ENCODE measurements at places on chromosomes 7 and 10.
A peak's percentile ranks its signal among the peaks of the same experiment; 100 is the strongest.

DNA sequence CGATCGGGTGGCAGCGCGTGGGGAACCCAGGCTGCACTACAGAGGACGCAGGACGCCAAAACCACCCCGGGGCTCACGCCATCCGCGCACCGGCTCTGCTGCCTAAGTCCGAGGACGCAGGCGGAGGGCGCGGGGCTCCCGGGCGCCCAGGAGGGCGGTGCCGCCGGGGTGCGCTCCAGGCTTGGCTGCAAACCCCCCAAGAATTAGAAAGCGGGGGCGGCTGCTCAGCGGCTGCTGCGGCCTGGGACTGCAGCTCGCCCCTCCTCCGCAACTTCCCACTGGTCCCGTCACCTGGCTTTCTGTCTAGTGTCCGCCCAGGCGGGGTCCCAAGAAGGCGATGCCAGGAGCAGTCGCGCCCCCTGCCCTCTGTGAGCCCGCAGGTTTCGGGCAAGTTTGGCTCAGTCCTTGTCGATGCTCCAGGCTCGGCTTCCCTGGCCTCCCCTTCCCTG, 1.7 kb upstream of the POU6F2 start:
- no peak for DNase-seq

DNA sequence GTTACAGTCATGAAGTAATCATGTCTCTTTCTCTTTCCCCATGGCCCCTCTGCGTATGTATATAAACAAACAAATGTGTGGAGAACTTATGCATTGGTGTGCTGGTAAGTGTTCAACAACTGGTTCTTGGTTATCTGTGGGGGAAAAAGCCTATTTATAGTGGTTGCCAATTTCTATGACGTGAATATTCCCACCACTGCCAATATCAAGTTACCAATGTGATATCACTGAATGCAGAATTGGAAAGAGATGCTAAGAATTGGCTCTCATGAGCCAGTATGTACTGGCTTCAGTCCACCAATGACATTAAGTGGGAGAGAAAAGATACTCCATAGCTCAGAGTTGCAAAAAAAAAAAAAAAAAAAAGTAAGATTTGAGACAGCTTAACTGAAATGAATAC, 399.7 kb downstream of the REEP3 start:
- no peak for DNase-seq

DNA sequence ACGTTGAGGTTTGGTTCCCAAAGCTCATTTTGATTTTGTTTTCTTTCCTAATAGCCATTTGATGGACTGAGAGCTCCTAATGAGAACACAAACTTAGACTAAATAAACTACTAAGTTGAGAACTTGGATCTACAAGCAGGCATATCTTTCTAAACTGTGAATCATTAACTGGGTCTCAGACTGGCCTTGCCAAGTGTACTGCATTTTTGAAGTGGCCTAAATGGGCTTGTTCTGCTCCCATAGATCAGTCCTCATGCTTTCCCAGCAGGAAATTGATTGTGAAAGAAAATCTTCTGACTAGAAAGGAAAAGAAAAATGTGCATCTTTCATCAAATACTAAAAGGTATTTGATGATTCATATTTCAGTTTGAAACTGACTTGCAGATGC, 46.7 kb upstream of the RBM33 start:
- DNase-seq: no peak

DNA sequence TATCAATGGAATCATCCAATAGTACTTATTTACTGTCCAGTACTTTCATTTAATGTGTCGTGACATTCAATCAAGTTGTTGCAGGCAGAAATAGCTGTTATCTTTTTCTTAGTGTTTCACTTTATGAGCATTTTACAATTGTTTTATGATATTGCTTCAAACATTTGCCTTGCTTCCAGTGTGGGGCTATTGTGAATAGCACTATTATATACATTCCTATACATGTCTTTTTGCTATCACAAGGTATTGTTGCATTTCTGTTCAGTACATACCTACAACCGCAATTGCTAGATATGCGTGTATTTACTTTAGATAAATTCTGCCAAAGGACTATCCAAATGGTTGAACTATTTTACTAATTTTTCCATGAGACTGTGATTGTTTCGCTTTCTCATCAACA, 34.9 kb downstream of the CYP2C8 start:
- DNase-seq: no peak

GRCh38 chr10:99685597-99685967, 26.3 kb downstream of the ENTPD7 start:
- DNase-seq: peak; percentile 87

DNA sequence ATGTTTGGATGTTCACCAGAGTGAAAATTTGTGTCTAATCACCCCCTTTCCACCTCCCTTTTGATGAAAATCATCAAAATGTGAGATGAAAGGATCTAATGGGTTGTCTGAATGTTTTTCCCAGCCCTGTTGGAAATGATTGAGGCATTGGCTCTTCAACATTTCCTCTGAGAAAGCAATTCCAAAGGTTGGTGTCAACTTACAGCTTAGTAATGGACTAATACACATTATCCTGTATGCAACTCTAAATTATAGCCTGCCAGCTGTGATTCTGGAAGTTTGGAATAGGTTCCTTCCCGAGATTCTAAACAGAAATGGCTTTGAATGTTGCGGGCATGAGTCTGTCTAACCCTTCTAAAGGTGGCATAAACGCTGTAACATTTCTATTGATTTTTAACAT, 152.9 kb downstream of the DYNC1I1 start:
- DNase-seq: no peak

- DNase-seq: peak; percentile 75
Measured at GRCh38 chr7:100584054-100584682, 1.8 kb downstream of the LRCH4 start.

GRCh38 chr10:72123616-72124015, 35.3 kb upstream of the SPOCK2 start:
- DNase-seq: no peak

DNA sequence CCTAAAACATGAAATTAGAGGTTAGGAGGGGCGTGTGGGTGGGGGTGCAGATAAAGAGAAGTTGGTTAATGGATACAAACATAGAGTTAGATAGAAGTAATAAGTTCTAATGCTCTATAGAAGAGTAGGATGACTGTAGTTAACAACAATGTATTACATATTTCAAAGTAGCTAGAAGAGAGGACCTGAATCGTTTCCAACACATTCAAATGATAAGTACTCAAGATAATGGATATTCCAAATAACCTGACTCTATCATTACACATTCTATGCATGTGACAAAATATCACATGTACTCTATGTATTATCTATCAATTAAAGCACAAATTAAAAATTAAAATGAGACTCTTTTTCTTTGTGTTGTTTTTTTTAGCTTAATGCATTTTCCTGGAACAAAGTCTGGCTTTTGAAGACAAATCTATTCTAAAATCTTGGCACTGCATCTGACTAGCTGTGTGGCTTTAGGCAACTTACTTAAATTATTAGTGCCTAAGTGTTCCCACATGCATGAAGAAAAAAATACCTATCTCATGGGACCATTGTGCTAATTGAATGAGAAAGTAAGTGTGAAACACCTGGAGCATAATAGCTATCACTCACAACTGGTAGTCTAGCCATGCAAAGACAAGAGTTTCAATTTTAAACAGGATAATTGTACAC, 75.7 kb downstream of the SEMA3C start:
- no peak for DNase-seq

GRCh38 chr10:120632047-120632446, 175.0 kb downstream of the PLPP4 start:
- no peak for DNase-seq

- no peak for DNase-seq
Measured at GRCh38 chr10:34152434-34152833, 662.7 kb downstream of the PARD3 start.

Data from AML-193 (cell line).